Activated T-cell treated with anti-CD3 and anti-CD28 coated beads for 24 hours (primary cell): ENCODE measurements at places on chromosomes 16 and 17.

- no peak for DNase-seq
Measured at GRCh38 chr17:43216369-43216761, 4.7 kb downstream of the TMEM106A start.

DNA sequence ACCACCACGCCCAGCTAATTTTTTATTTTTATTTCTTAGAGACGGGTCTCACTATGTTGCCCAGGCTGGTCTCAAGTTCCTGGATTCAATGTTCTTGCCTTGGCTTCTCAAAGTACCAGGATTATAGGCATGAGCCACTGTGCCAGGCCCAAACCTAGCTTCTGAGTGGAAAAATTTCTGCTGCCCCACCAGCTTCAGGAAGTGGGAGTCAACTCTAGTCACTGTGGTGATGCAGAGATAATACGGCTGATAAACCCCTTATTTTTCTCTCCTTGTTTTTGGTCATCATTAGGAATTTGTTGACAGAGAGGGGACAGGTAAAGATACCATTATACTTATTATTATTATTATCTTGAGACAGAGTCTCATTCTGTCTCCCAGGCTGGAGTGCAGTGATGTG is 27.8 kb upstream of the PHOSPHO1 start:
- DNase-seq, result no peak

DNA sequence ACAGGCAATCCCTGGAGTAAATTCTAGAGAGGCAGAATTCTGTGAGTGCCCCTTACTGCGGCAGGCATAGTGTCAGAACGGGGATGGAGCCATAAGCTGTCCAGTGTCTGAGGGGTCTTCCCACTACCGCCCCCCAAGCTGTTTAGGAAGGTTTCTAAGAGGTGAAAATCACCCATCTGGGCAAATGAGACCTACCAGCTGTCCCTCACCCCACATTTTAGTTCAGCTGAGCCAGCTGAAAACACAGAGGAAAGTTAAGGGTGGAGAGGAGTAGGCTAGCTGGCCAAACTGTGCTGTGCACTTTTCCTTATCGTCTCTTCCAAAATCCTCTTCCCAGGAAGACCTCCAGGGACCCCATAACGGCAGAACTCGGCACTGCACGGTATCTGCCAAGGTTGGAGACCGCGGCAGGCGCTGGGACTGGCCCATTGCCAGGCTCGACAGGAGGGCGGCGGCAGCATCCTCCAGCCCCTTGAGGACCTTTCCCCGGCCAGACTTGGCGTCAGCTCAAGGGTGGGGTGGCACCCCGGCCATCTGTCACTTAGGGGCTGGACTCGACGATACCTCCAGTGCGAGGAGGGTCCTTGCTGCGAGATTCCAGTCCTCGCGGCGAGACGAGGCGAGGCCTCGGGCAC is 955 bp downstream of the ACLY start:
- DNase-seq, result peak; percentile 13

GRCh38 chr17:35906191-35906925 is 24.2 kb downstream of the RDM1 start:
- no peak for DNase-seq

GRCh38 chr17:61662741-61663140 is 71.7 kb upstream of the NACA2 start:
- no peak for DNase-seq

DNA sequence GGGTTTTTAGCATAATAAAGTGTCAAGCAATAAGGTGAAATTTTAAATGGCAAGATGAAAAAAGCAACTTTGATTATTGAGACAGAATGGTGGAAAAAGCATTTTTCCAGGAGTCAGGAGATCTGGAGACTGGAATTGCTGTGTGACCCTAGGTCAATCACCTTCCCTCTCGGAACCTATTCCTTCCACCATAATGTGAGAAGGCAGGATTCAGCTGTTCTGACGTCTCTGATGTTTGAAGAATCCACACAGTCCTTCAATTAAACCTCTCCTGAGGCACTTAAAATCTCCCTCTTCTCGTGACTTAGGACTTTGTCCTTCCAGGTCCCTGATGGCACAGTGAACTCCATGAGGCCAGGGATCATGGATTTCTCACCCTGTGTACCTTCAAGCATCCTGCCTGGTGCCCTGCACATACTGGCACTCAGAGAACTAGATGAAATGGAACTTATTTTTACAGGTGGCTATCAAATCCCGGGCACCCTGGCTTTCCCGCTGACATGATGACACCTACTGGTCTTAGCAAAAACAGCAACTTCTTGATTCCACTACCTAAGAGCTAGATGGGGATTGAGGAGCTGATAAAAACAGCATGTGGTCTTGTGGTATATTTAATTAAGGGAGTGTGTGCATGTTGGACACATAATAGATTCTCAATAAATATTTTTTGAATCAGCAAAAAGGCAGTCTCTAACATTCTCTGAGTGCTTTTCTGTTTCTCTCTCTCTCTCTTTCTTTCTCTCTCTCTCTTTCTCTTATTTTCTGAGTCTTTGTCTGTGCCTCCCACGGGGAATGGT is 2.3 kb upstream of the CCDC182 start:
- peak; percentile 12 for DNase-seq

DNA sequence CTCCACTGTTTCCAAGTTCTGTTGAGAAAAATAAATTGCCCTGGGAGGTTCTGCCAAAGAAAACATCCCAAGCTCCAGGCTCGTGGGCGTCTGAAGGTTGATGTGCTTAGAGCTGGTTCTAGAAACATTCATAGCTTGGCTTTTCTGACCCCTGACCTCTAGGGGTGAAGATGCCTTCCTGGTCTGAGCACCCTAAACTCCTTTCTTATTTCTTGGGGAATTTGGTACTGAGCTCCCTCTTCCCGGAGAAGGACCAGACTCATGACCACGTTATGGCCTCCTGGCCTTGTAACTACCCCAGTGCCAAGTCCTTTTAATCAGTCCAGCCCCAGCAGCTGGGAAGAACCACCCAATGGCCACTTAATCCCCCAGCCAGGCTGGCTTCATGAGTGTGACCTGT is 66.4 kb downstream of the MYH11 start:
- DNase-seq, result no peak

DNA sequence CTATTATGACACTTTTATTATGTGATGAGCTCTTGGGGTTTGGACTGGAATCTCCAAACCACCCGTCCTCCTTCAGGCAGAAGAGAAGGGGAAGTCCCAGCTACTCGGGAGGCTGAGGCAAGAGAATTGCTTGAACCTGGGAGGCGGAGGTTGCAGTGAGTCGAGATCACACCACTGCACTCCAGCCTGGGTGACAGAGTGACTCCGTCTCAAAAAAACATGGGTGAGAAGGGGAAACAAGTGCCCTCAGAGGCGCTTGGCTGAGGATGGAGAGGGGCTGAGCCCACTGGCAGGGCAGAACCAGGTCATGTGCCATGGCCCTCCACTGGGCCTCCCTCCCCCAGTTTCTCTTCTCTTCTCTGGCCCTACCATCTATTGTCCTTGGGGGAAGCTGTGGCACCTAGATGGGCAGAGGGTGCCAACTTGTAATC is 120.9 kb upstream of the SMURF2 start:
- DNase-seq, result no peak

GRCh38 chr17:17668775-17669579 is 12.3 kb upstream of the RAI1 start:
- no peak for DNase-seq

GRCh38 chr16:79463841-79464240 is 136.7 kb downstream of the MAF start:
- DNase-seq, result no peak

GRCh38 chr16:26133416-26134093 is 441.8 kb downstream of the HS3ST4 start:
- no peak for DNase-seq

GRCh38 chr16:2964475-2965336 is 631 bp downstream of the KREMEN2 start:
- peak; percentile 44 for DNase-seq

GRCh38 chr17:40553694-40554534 is 11.4 kb downstream of the CCR7 start:
- DNase-seq, result no peak

DNA sequence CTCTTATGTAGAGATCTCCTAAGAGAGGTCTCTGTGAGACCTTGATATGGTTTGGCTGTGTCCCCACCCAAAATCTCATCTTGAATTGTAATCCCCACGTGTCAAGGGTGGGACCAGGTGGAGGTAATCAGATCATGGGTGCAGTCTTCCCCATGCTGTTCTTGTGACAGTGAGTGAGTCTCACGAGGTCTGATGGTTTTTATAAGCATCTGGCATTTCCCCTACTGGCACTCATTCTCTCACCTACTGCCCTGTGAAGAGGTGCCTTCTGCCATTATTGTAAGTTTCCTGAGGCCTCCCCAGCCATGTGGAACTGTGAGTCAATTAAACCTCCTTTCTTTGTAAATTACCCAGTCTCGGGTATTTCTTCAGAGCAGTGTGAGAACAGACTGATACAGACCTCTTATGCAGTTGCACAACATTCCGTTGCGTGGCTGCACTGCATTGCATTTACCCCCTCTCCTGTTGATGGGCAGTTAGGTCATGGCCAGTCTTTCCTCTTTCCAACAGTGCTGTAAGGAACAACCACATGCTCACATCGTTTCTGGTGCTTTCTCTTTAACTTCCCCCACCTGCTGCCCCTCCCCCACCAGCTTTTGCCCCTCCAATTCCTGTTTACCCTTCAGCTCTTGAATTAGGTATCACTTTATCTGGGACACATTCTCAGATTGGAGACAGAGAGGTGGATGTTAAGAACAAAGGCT is 43.6 kb upstream of the MED9 start:
- no peak for DNase-seq

- peak; percentile 84 for DNase-seq
Measured at GRCh38 chr16:80540516-80541305, at the start of gene DYNLRB2. TSS of gene DYNLRB2 (plus strand) at chr16:80540993. CDS start at chr16:80541077, 84 bp downstream.

- DNase-seq, result no peak
Measured at GRCh38 chr16:70258065-70258464, 6.3 kb upstream of the EXOSC6 start.

GRCh38 chr17:79749156-79749815 is 18.5 kb downstream of the ENPP7 start:
- DNase-seq, result no peak

- DNase-seq, result no peak
Measured at GRCh38 chr17:48624118-48624517, 2.0 kb downstream of the HOXB9 start.

DNA sequence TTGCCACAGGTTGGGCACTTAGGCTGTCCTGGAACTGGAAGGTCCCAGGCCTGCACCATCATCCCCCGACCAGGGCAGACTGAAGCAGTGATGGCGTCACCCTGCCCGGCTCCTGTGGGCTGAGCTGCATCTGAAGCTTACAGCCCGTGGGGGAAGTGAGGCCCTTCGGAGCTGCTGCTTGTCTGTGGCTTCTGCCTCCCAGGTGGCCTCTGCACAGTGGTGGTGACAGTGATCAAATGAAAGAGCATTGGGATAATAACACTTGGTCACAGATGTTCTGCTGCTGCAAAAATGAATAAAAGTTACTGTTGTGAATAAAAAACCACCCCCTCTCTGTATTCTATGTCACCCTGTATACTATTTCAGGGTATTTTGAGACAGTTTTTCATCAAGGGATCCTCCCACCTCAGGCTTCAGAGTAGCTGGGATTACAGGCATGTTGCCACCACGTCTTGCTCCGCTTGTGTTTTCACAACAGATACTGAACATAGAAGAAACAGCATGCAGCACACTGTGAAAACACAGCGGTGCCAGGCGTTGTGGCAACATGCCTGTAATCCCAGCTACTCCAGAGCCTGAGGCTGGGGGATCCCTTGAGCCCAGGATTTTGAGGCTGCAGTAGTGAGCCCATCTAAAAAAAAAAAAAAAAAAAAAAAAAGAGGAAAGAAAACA is 165.0 kb downstream of the LGALS9B start:
- DNase-seq, result no peak

- DNase-seq, result no peak
Measured at GRCh38 chr17:42571435-42572225, 4.7 kb downstream of the MLX start.

GRCh38 chr16:1413684-1414531 is 596 bp downstream of the UNKL start:
- DNase-seq, result peak; percentile 54

DNA sequence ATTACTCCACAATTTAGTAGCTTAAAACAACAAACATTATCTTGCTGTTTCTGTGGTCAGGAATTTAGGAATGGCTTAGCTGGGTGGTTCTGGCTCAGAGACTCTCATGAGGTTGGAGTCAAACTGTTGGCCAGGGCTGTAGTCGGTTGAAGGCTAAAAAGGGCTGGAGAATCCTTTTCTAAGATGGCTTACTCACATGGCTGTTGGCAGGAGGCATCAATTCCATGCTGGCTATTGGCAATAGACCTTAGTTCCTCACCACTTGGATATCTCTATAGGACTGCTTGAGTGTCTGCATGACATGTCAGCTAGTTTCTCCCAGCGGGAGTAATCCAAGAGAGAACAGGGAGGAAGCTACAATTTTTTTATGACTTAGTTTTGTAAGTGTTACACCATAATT is 6.6 kb upstream of the EFCAB13 start:
- DNase-seq, result no peak

DNA sequence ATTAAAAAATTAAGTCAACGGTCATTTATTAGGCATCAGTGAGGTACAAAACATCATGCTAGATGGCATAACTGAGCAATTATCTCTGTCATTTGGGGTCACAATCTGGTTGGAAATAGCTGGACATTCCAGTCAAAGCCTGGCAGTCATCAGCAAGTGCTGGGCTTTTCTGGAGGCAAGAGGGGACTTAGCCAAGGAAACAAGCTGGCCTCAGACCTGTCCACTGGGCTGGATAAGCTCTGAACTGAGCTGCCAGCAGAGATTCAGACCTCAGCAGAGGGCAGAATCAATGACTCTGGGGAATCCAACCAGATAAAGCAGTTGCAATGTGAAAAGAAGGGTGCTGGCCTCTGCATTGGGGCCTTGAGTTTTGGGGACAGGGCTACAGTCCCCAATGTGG is 161.9 kb upstream of the NOL11 start:
- no peak for DNase-seq
